Right renal pelvis (tissue), 4 donors: ENCODE measurements at places on chromosomes 6 and 20.

DNA sequence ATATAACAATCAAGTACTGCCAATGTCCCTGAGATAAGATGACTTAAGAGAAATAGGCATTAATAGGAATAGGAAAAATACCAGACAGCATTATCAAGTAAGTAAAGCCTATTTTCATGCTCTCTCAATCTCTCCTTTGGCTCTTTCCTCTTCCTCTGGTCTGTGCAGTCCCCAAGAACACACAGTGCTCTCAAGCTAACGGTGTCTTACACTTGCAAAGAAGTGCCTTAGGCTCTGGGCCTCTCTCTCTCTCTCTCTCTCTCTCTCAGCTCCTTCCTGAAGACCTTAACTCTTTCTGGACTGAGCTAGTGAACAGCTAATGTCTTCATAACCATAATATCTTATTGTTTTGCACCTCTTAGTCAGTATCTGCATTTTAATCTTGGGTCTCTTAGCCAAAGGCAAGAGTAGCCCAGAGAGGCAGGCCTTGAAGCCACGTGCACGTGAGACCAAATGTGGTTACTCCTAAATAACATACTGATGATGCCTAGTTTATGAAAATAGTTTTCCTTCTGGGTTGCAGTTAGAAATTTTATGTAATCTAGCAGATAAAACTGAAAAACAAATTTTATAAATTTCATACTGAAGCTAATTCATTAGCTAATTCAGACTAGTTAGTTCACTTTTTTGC lies 70.8 kb downstream of the TPD52L1 start:
- no peak for DNase-seq

GRCh38 chr6:61649845-61650244 lies 636.2 kb downstream of the KHDRBS2 start:
- no peak for DNase-seq

- no peak for DNase-seq
Measured at GRCh38 chr6:137722749-137723272, 144.2 kb upstream of the TNFAIP3 start.

- no peak for DNase-seq
Measured at GRCh38 chr20:39767352-39767751, 805.2 kb downstream of the DHX35 start.

DNA sequence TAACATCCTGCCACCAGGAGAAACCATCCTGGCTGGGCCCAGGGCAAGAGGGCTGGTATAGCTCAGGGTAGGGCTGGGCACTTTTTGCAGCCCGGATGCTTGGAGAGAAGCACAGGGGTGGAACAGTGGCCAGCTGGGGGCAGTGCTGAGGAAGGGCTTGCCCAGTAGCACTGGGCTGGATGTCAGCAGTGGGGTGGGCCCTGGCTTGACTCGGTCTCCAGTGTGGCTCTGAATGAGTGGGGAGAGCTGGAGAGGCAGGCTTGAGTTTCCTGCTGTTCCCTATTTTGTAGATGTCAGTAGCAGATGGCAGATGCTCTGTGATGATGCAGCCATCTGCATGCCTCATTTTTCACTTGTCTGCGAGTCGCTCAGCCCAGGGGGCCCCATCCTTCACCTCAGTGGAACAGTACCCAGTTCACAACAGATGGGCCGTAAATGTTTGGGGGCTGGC lies 56.3 kb upstream of the TULP1 start:
- DNase-seq: no peak

- no peak for DNase-seq
Measured at GRCh38 chr6:151630991-151631655, 137.3 kb downstream of the CCDC170 start.

DNA sequence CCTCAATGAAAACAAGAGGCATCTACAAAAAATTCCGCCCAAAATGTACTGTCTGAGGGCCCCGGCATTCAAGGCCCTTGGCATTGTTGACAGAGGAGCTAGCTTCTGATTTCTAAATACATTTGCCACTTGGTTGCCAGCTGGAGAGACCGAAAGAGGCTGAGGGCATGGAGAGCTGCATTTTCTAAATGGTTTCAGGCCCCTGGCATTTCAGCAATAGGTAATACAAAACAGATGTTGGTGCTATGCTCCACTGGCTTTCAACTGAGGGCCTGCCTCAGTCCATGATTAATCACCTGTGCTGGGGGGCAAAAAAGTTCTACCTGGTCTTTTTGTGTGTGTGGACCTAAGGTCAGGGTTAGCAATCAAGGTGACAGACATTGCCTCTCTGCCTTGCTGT lies 79.5 kb upstream of the ISM1 start:
- no peak for DNase-seq

DNA sequence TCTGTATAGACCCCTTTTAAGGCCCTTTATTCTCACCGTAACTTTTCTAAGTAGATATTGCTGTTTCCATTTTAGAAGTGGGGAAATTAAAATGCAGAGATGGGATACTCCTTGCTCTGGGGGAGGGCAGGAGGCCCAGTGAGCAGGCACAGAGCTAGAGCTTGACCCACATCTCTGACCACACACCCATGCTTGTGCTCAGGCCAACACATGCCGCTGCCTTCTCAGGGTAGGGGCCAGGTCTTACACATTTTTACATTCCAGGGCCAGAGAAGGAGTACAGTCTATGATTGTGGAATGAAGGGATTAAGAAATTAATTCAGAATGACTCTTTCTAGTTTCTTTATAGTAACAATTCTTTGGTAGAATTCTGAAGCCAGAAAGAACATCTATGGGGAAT lies 104.8 kb downstream of the SOBP start:
- DNase-seq: no peak

GRCh38 chr6:74632196-74632875 lies 573.5 kb downstream of the COL12A1 start:
- no peak for DNase-seq

DNA sequence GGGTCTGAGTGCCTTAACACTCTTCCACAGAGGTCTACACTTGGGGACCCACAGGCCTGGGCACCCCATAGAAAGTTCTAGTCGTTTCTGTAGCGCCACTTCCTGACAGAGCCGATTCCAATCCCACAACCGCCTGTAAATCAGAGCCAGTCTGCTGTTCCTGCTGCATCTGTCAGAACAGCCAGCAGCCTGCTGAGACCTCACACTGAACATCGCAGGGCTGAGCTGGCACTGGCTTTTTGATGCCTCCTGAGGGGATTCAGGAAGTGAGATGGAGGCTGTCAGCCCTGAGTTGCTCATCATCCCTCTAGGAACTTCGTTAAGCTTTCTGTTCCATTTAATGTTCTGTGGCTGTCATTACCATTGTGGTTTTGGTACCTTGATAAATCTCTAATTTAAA lies 48.9 kb downstream of the DCBLD1 start:
- no peak for DNase-seq
